ACHN (cell line): ENCODE measurements at places on chromosomes 6 and 20.

DNA sequence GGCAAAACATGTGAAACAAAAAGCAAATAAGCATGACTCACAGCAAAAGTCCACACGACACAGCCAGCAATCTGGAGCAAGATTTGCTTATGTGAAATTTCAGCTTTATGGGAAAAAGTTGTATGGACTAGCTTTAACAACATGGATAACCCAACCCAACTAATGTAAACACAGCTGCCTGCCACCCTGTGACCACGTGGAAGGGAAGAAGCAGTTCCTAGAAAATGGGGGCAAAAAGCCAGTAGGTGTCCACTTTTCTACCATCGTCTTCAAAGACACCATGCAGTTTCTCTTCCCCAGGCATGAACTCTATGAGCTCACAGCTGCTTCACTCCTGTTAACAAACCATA lies 425.4 kb upstream of the RNF217 start:
- no peak for DNase-seq

DNA sequence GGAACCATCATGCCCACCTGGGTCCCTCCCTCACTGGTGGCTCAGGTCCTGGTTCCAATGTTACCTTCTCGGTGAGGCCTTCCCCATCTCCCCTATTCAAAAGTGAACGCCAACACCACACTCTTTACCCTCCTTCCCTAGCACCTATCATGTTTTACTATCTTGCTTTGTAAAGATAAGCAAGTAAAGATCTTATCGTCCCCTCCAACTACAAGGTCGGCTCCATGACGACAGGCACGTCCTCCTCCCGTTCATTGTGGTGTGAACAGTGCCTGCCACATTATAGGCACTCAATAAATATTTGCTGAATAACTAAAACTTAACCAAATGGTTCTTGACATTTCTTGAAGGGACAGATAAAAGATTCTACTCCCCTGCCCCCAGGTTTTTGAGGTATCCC lies 147.1 kb downstream of the PREX1 start:
- no peak for DNase-seq

- DNase-seq: peak; percentile 6
Observed at GRCh38 chr6:55963301-55963700, 87.9 kb upstream of the BMP5 start.

GRCh38 chr20:63580796-63581461 lies 6.9 kb upstream of the HELZ2 start:
- peak; percentile 56 for DNase-seq

DNA sequence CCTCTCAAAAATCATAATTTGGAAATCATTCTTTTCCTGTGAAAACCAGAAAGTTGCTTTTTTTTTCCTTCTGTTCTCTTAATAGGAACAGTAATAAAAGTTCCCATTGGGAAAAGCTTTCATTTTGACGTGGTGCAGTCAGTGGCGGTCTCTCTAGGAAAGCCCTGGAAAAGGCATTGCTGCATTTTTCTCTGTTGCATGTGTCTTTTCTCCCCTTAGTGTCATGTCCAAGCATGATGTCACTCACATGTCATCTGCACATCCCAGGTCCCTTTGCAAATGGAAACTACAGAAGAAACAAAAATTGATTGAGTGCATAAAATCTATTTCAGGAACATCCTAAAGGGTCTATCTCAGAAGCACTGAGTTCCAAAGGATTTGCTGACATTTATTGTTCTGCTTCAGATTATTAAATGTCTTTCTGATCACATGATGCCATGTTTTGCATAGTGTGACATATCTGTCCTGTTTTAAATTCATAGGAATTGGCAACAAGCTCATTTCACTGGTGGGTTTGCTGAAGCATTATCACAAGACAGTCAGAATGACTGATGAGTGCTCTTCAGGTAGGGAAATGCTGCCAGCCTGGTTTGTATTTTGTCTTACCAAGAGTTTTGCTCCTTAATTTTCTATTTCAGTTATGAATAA lies 208.7 kb downstream of the SOX4 start:
- DNase-seq: no peak

GRCh38 chr6:141598487-141598886 lies 534.2 kb upstream of the GJE1 start:
- peak; percentile 17 for DNase-seq

GRCh38 chr6:104711371-104711770 lies 148.3 kb downstream of the HACE1 start:
- DNase-seq: no peak

GRCh38 chr6:111899531-111899930 lies 26.3 kb upstream of the FYN start:
- no peak for DNase-seq

DNA sequence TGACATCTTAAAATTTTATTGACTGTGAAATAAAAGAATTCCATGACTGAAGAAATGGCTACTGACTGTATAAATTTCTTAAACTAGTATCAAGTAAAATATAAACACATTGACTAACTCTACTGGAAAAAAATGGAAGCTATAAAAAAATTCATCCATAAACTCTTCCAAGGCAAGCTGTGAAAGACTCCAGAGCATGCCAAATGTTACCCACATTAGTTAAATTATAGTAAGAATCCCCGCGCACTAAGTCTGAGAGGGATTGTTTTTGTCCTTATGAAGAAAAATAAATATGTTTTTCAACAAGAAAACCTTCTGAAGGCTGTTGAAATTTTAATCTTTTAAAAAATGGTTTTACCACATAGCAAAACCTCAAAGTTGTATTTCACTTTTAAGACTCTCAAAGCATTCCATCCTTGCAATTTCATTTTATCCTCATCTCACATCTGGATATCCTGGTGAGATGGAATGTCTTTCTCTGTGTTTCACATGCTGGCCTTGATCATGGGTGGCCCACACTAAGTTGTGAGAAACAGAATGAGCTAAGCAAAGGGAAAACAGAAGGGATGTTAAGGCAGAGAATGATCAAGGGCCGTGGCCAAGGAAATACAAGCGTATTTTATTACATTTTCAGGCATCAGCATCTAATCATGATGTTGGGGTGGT lies 732.5 kb downstream of the KIF16B start:
- no peak for DNase-seq

GRCh38 chr6:21188505-21189223 lies 404.9 kb upstream of the SOX4 start:
- no peak for DNase-seq

DNA sequence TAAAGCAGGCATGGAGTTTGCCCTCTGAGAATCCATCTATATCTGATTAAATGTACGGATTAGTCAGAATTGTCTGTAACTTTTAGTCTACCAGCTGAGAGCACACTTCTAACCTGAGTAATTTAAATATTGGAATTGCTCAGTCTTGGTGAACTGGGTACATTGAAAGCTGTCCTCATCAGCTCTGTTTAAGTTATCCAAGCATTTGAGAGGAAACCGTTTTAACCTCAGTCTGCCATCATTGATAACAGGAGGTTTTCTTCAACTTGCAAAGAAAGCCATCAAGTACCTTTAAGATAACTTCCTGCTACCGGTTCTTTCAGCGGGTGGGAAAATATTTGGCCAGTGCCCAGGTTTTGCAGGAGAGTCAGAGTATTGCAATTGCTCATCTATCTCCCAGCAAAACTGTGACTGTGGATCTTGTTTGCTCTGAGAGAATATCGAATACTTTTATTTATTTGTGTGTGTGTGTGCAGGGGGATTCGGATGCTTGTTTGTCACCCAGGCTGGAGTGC lies 31.1 kb upstream of the F13A1 start:
- no peak for DNase-seq

- no peak for DNase-seq
Observed at GRCh38 chr6:7621761-7622160, 31.8 kb downstream of the SNRNP48 start.

DNA sequence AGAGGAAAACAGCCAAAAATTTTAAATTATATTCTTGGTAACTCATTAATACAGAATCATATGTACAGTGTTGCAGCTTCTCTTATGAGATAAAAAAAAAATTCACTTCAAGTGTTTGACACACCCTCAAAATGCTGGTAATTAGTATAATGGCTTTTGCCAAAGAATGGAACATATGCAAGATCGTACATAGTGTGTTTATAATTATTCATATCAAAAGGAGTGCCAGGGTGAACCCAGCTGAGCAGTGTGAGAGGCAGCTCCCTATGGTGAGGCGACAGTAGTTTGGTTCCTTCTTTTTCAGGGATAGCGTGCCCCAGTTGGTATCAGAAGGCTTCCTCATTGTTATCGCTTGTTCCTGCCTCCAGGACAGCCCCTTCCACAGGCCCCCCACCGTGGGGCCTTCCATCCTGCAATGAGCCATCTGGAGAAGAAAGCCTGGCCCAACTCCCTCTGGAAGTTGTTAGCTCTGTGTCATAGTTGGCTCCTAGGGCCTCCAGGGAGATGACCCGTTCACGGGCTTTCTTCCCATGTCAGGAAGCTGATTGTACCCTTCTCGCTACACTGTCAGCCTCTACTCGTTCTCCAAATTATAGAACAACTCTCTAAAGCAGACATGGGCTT lies 150.7 kb downstream of the FRK start:
- no peak for DNase-seq

DNA sequence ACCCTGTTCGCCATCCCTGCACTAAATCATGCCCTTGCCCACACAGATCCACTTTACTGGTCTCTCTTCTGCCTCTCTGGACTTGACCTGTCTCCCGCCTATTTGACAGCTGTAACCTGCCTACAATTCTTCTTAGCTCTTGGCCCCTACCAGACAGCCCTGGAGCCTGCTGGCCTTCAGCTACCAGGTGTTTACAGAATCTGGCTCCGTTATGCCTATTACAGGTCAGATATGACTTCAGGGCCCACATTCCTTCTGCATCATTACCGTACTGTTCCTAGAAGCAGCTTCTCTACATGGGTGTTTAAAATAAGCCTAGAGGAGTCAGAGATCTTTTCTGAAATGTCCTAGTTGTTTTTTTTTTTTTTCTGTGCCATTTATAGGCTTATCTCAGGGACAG lies 45.4 kb upstream of the CCN6 start:
- no peak for DNase-seq

DNA sequence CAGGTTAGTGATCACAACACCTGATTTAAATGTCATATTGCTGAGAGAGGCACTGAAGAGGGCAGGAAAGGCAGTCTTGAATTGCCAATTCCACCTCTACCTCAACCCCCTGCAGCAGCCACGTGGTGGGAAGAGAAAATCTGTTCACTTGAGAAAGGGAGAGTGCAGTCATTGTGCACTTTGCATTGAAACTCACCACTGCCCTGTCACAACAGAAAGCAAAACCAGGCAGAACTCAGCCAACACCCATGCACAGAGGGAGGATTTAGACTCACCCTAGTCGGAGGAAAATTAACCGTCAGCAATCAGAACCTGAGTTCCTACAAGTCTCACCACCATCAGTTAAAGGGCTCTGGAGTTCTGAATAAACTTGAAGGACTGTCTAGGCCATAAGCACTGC lies 1040.2 kb downstream of the HACE1 start:
- no peak for DNase-seq

DNA sequence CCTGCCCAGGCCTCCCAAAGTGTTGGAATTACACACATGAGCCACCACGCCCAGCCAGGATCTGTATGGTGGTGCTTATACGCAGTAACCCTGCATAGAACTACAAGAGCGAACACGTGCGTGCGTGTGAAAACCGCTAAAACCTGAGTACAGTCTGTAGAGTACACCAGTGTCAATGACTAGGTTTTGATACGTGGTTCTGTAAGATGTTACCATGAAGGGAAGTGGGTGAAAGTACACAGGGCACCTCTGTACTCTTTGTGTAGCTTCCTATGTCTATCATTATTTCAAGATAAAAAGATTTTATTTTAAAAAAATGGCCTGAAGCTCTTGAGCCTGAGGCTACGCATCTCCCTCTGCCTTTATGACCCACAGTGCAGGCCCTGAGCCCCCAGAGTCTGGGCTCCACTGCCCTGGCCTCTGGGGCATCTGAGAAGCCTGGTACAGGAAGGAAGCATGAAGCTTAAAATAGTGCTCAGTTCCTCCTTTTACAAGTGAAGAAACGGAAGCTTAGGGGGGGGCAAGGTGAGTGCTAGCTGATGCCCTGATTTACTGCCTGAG lies 21.6 kb downstream of the LY86 start:
- DNase-seq: no peak

GRCh38 chr20:41081276-41081814 lies 52.7 kb downstream of the TOP1 start:
- DNase-seq: no peak

DNA sequence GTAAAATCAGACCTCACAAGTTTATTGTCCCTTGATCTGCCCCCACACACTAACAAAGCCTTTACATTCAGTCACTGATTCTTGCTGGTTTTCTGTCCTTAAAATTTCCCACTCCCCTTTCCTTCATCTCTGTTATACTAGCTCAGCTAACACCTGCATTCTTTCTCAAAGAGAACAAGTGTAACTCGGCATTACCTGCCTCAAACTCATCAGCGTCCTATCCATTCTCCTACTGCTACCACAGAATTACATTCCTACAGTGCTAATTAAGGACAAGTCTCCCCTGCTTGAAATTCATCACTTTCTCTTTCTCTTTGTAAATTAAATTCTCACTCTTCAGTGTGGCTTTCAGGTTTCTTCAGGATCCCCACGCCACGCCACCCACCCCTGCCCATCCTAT lies 773.2 kb downstream of the FRK start:
- no peak for DNase-seq

GRCh38 chr6:159969921-159970320 lies 1.0 kb downstream of the IGF2R start:
- peak; percentile 83 for DNase-seq

DNA sequence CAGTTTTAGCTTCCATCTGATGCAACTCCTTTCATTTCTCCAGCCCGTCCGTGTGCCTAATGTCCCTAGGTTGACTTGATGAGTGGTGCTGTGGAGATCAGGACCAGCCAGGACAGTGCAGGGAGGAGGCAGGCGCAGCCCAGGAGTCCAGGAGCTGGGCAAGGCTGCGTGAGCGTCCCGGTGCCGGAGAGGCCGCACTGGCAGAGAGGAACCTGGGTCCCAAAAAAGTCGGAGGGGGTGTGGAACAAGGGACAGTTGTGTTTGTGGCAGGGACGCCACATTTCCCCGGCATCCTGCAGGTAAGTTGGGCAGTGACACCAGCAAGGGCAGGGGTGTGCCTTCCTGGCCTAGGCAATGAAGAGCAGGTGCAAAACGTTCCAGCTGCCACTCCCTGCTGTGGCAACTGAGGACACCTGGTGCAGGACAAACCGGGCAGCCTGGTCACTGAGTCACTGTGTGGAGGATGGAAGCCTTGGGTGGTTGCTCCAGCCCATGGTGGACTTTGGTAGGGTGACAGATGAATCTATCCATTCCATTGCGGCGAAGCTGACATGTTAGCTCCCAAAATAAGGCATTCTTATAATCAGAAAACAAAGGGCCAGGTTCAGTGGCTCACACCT lies 53.2 kb downstream of the RAMACL start:
- no peak for DNase-seq

DNA sequence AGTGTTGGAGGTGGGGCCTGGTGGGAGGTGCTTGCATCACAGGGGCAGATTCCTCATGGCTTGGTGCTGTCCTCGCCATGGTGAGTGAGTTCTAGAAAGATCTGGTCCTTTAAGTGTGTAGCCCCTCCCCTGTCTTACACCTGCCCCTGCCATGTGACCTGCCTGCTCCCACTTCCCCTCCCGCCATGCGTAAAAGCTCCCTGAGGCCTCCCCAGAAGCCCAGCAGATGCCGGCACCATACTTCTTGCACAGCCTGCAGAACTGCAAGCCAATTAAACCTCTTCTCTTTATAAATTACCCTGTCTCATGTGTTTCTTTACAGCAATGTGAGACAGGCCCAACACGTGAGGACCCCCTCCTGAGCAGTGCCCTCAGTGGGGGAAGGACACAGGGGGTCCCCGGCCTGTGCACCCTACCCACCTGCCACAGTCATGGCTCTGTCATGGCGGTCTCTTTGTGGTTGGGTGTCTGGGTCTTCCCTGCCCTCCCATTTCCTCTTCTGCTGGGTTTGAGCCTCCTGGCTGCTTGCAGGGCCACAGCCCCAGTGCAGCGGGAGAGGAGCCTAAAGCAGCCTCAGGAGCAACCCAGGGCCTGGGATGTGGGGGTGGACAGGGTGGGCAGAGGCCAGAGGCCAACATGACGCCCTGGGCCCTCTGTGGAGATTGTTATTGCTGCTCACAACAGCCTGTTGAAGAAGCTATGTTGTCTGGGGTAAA lies 87.2 kb upstream of the QKI start:
- no peak for DNase-seq
